ENCODE measurements at places on chromosomes 6 and 20.

GRCh38 chr6:131356161-131356560 is 216.9 kb upstream of the ARG1 start:
- H3K36me3 ChIP-seq: no peaks in the 10 kb centered on the region
- H3K4me1 ChIP-seq: no peaks in the 10 kb centered on the region
- H3K4me3 ChIP-seq: no peak overlapping the region
- no peak overlapping the region for H3K27ac ChIP-seq

GRCh38 chr6:34172961-34173775 is 27.3 kb upstream of the GRM4 start:
- H3K4me3 ChIP-seq: no peak overlapping the region
- no peaks in the 10 kb centered on the region for H3K27me3 ChIP-seq
- no peak for DNase-seq

GRCh38 chr6:10237298-10238038 is 177.4 kb downstream of the TFAP2A start:
- H3K4me3 ChIP-seq: no peak overlapping the region
- no peaks in the 10 kb centered on the region for H3K4me1 ChIP-seq
- no peak overlapping the region for H3K27ac ChIP-seq
- H3K36me3 ChIP-seq: no peaks in the 10 kb centered on the region

- H3K4me3 ChIP-seq: no peak overlapping the region
- no peaks in the 10 kb centered on the region for H3K36me3 ChIP-seq
- no peak for DNase-seq
- H3K4me1 ChIP-seq: no peaks in the 10 kb centered on the region
- no peak overlapping the region for H3K27ac ChIP-seq
- H3K27me3 ChIP-seq: no peaks in the 10 kb centered on the region
Observed at GRCh38 chr20:41717483-41717882, 99.3 kb upstream of the CHD6 start.

DNA sequence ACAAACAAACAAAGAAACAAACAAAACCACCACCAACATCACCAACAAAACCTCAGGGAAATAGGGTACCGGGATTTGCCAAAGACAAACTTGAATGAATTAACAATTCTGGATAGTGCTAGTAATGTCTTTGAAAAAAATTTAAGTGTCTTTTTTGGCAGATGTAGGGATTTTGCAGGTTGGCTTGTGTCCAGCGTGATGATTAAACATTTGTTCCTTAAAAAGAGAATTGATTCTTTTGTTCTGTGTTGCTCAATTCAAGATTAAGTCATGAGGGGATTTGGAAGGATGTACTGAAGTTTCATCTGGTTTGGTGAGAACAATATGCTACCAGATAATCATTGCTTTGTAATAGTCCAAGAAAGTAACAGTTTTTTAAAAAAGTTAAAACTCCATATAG is 125.1 kb upstream of the HS3ST5 start:
- no peak overlapping the region for H3K27ac ChIP-seq
- no peak for DNase-seq
- no peaks in the 10 kb centered on the region for H3K36me3 ChIP-seq

GRCh38 chr6:56682635-56683034 is 39.9 kb upstream of the DST start:
- H3K4me3 ChIP-seq: no peak overlapping the region
- no peaks in the 10 kb centered on the region for H3K27me3 ChIP-seq
- DNase-seq: no peak

DNA sequence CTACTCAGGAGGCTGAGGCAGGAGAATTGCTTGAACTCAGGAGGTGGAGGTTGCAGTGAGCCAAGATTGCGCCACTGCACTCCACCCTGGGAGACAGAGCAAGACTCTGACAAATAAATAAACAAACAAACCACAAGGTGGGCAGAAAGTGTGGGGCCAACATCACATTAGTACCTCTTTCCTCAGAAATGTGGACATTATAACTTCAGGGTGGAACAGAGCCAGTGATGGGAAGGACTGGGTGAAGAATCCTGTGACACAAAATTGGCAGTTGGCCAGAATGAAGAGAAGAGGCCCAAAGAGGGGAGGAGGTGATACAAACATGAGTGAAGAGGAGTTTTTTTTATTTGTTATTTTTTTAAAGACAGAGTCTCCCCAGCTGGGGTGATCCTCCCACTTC is 50.6 kb downstream of the NUP153 start:
- no peak overlapping the region for H3K4me3 ChIP-seq
- H3K27me3 ChIP-seq: no peaks in the 10 kb centered on the region
- DNase-seq: no peak

Measured in thoracic aorta (tissue), 2 donors.